ENCODE measurements at places on chromosomes 13 and 19.

DNA sequence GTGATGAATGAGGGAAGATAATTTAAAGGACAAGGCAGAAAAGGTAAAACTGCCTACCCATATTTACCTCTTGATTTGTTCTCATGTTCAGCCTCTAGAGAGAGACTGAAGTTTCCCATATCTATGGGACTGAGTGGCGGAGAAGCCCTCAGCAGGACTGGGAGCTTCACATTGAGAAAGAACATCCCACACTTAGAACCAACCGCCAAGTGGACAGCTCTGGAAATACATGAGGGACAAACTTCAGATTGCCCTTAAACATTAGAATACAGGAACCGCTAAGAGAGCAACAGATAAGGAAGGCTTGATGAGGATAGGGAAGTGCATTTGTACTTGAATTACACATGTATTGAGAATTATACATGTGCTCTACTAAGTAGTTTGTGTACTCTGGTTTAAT lies 316.0 kb upstream of the MIR17HG start:
- DNase-seq: no peak
- H3K27me3 ChIP-seq: no peaks in the 10 kb centered on the region
- H3K36me3 ChIP-seq: no peaks in the 10 kb centered on the region
- no peak overlapping the region for H3K4me3 ChIP-seq

DNA sequence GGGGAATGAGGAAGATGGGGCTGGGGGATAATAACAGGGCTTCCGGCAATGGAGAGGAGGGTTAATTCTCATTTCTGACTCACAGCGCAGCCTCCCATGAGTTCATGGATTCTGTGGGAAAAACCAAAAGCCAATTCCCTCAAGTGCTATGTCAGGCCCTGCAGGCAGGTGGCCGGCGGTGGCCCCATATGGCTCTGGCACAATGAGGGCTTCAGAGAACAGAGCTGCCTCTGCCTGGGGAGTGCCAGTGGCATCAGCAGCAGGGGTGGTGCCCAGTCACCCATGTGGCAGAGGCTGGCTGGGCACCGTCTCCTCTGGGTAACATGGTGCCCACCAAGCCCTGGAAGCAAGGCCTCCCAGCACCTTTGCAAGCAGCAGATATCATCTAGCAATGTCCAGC lies 69.1 kb downstream of the ALOX5AP start:
- H3K4me1 ChIP-seq: peaks cover 10% of the 10 kb centered on the region
- H3K36me3 ChIP-seq: no peaks in the 10 kb centered on the region
- H3K27ac ChIP-seq: no peak overlapping the region
- no peak for DNase-seq
- H3K27me3 ChIP-seq: peaks cover 7% of the 10 kb centered on the region

GRCh38 chr13:19713186-19713965 lies 69.4 kb downstream of the PSPC1 start:
- no peak overlapping the region for H3K4me3 ChIP-seq
- DNase-seq: no peak
- no peak overlapping the region for H3K27ac ChIP-seq

GRCh38 chr19:4345342-4346019 lies 2.1 kb downstream of the MPND start:
- no peaks in the 10 kb centered on the region for H3K27me3 ChIP-seq
- H3K36me3 ChIP-seq: peaks cover 3% of the 10 kb centered on the region
- no peak overlapping the region for H3K27ac ChIP-seq

DNA sequence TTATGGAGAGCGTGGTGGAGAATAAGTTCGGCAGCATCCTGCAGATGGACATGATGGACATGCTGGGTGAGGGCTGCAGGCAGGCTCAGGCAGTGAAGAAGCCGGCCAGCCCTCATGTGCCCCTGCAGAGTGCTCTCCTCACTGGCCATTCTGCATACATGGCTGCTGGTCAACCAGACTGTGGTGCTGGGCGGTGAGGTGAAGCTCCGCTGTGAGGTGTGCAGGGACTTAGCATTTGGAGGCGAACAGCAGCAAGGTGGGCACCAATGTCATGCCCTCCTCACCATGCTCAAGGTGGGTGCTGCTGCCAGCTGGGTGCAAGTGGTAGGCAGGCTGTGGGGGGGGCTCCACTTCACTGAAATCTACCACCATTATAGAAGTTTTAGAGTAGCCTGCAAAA lies 5.7 kb upstream of the ZNF492 start:
- H3K4me1 ChIP-seq: peaks cover 4% of the 10 kb centered on the region
- H3K4me3 ChIP-seq: no peak overlapping the region
- no peaks in the 10 kb centered on the region for H3K36me3 ChIP-seq

GRCh38 chr13:114148521-114148855 lies 16.1 kb upstream of the RASA3 start:
- peak; percentile 95 for DNase-seq
- H3K4me3 ChIP-seq: peak overlapping the region; percentile 77
- H3K27me3 ChIP-seq: no peaks in the 10 kb centered on the region
- H3K27ac ChIP-seq: peak overlapping the region; percentile 100
- H3K36me3 ChIP-seq: peaks cover 9% of the 10 kb centered on the region

GRCh38 chr19:47608074-47608918 lies 638 bp upstream of the BICRA start:
- H3K4me3 ChIP-seq: peak overlapping the region; percentile 83
- H3K27ac ChIP-seq: peak overlapping the region; percentile 94
- H3K27me3 ChIP-seq: no peaks in the 10 kb centered on the region
- no peaks in the 10 kb centered on the region for H3K36me3 ChIP-seq
- peak; percentile 97 for DNase-seq

DNA sequence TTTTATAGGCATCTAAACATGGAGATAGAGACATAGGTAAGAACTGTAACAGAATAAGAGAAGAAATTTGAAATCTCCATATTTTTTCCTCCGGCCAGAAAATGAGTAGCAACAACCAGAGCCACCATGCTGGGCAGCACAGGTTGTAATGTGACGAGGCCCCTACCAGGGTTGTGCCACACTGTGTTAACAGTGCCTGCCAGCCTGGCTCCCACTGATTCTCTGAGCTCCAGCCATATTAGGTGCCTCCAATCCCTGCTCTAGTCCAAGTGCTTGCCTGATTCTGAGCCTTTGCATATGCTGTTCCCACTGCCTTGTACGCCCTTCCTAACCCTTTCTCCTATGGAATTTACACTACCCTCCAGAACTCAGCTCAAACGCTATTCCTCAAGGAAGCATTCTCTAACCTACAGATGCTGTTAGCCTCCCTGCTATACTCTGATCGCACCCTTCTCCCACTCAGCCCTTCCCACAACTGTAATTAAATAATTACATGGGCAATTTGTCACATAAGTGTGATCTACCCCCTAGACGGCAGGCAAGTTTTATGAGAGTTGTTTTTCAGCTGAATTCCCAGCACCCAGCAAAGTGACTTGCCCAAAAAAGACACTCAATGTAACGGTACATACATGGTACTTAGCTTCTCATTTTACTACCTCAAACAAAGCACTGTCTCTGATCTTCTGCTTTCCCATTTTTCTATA lies 37.6 kb upstream of the STARD13 start:
- no peaks in the 10 kb centered on the region for H3K4me1 ChIP-seq
- H3K4me3 ChIP-seq: no peak overlapping the region
- no peaks in the 10 kb centered on the region for H3K36me3 ChIP-seq
- no peaks in the 10 kb centered on the region for H3K27me3 ChIP-seq
- DNase-seq: no peak

DNA sequence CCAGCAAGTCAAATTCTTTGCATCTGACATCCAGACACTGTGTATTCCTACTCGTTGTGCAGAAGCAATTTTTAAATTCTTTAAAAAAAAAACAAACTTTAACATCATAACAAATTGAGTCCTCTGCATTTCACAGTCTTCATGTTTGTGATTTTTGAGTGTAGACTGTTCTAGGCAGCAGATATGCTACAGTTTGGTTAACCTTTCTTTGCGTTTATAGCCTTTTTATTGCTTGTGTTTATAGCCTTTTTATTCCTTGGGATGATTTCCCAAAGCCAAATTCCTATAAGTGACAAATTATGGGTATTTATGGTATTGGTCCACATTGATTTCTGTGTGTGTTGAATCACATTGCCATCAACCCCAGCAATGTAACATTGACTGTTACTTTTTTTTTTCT lies 14.9 kb upstream of the RNF113B start:
- no peak for DNase-seq
- no peaks in the 10 kb centered on the region for H3K4me1 ChIP-seq
- no peak overlapping the region for H3K4me3 ChIP-seq

DNA sequence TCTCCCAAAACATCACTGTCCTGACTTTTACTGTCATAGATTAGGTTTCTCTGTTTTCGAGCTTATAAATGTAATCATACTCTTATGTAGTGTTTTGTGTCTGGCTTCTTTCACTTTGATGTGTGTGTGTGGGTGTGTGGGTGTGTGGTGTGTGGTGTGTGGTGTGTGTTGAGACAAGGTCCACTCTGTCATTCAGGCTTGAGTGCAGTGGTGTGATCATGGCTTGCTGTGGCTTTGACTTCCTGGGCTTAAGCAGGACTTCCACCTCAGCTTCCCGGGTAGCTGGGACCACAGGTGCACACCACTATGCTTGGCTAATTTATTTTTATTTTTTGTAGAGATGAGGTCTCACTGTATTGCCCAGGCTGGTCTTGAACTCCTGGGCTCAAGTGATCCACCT lies 59.6 kb downstream of the PDS5B start:
- peak overlapping the region; percentile 77 for H3K27ac ChIP-seq
- no peak for DNase-seq
- H3K36me3 ChIP-seq: no peaks in the 10 kb centered on the region
- H3K4me3 ChIP-seq: peak overlapping the region; percentile 3

DNA sequence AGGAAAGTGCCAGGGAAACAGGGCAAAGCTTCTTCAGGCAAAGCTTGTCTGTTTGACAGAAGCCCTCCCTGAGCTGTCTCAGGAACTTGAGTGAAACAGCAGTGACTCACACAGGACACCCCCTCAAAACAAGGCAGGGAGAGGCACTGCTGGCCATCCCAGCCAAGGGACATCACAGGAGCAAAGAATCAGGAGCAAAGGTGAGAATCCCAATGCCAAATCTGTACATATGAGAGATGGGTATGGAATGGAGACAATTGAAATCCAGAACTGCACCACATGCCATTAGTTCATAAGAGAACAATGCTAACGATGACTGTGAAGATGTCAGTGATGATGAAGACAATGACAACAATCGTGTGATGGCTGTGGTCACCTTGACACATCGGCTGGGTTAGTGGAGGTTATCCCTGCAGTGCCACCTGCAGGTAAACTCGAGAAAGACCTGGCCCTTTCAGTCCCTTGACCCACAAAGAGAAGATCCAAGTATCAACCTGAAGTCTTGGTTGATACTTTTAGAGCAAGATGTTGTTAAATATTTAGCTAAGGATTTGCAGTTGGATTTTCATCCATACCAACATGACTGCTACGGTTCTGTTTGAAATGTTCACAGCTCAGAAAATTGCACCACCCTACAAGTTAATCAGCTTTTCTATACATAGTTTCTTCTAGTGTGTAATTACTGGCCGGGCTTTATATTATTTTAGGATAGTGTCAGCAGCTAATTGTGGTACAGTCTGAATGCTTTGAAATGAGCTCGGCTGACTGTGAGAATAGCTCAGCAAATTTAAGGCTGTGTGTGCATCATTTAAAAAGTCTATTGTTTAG lies 42.0 kb upstream of the IPO5 start:
- no peaks in the 10 kb centered on the region for H3K4me1 ChIP-seq
- no peak overlapping the region for H3K4me3 ChIP-seq
- no peak for DNase-seq
- H3K36me3 ChIP-seq: no peaks in the 10 kb centered on the region

DNA sequence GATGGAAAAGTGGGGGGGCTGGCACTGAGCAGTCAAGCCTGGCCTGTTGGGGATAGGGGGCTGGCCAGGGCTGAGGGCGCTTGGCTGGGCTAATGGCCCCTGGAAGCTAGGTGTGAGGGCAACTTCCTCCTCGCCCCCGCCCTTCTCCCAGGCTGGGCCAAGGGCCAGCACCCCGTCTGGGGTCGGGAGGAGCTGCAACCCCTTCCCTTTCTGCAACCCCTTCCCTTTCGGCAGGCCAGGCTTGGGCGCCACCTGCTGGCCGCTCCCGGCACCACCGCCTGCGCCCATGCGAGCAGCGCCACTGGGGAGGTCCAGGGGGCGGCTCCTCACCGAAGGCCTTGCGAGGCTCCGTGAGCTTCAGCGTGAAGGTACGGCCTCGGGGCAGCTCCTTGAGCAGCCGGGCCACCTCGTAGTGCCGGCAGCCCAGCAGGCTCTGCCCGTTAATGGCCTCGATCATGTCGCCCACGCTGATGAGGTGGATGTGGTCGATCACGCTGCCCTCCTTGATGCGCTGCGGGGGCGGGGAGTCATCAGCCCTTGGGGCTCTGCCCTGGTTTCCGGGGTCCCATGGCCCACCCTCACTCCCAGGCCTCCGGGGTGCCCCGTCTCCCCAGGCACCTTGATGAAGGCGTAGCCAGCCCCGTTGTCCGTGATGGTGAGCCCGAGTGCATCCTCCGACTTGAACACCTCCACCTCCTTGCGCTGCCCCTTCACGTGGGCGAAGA lies 5.0 kb upstream of the PTGER1 start:
- H3K4me1 ChIP-seq: peaks cover 12% of the 10 kb centered on the region
- peak; percentile 67 for DNase-seq
- peak overlapping the region; percentile 48 for H3K27ac ChIP-seq
- H3K36me3 ChIP-seq: peaks cover 13% of the 10 kb centered on the region

DNA sequence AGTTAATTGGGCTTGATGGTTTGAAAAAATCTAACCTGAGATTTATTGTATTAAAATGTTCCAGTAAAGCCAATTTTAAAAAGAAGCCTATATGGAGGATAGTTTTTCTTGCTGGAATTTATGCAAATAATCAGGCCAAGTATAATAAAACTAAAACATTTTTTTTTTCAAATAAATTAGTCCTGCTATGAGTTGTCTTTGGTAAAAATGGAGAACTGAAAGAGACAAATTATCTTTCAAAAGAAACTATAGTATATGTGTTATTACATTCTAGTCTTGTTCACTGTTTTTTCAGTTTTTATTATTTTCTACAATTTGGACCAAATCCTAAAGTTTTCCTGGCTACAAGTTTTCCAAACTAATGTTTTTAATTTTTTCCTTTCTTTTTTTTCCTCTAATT lies 468.9 kb downstream of the UQCRFS1 start:
- peaks cover 9% of the 10 kb centered on the region for H3K27me3 ChIP-seq
- no peaks in the 10 kb centered on the region for H3K4me1 ChIP-seq
- H3K36me3 ChIP-seq: no peaks in the 10 kb centered on the region
- no peak overlapping the region for H3K4me3 ChIP-seq

- no peak overlapping the region for H3K27ac ChIP-seq
- no peak overlapping the region for H3K4me3 ChIP-seq
- H3K4me1 ChIP-seq: peaks cover 6% of the 10 kb centered on the region
- no peaks in the 10 kb centered on the region for H3K27me3 ChIP-seq
- no peak for DNase-seq
Measured at GRCh38 chr19:45138303-45138751, 22.5 kb downstream of the NKPD1 start.

GRCh38 chr19:34172661-34173192 lies 423 bp downstream of the LSM14A start:
- peak overlapping the region; percentile 99 for H3K4me3 ChIP-seq
- no peak for DNase-seq
- peak overlapping the region; percentile 99 for H3K27ac ChIP-seq
- no peaks in the 10 kb centered on the region for H3K27me3 ChIP-seq
- peaks cover 8% of the 10 kb centered on the region for H3K36me3 ChIP-seq

DNA sequence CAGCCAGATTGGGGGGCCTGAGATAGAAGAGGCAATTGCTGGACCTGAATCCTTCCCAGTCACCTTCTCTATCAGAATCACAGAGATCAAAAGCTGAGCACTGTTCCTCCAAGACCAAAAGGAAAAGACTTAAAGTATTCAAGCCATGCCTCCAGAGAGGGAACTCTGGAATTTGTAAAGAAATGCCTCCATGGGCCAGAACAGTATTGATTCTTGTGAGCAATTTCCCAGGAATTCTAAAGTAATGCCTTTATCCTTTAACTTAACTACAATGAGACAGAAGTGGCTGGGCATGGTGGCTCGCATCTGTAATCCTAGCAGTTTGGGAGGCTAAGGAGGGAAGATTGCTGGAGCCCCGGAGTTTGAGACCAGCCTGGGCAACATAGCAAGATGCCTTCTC lies 148.8 kb downstream of the FLT1 start:
- H3K27ac ChIP-seq: no peak overlapping the region
- peaks cover 13% of the 10 kb centered on the region for H3K4me1 ChIP-seq
- no peaks in the 10 kb centered on the region for H3K36me3 ChIP-seq
- no peak overlapping the region for H3K4me3 ChIP-seq
- DNase-seq: no peak
